ENCODE measurements at places on chromosomes 1 and 21.

- no peak for DNase-seq
These were observed 139.2 kb downstream of the USP25 start for GRCh38 chr21:15868940-15869339.

GRCh38 chr1:234768569-234769283, 158.7 kb upstream of the IRF2BP2 start:
- peak; percentile 53 for DNase-seq

GRCh38 chr21:35381743-35382310, 332.7 kb upstream of the RUNX1 start:
- DNase-seq = no peak

- no peak for DNase-seq
These were observed 97.9 kb downstream of the DISP1 start for GRCh38 chr1:222912730-222913129.

- no peak for DNase-seq
These were observed 122.3 kb downstream of the TNFSF18 start for GRCh38 chr1:172928412-172928811.

- DNase-seq = no peak
These were observed 81.7 kb upstream of the TSPAN2 start for GRCh38 chr1:115170961-115171392.

GRCh38 chr1:66197120-66197519, 336.8 kb upstream of the SGIP1 start:
- DNase-seq = no peak

DNA sequence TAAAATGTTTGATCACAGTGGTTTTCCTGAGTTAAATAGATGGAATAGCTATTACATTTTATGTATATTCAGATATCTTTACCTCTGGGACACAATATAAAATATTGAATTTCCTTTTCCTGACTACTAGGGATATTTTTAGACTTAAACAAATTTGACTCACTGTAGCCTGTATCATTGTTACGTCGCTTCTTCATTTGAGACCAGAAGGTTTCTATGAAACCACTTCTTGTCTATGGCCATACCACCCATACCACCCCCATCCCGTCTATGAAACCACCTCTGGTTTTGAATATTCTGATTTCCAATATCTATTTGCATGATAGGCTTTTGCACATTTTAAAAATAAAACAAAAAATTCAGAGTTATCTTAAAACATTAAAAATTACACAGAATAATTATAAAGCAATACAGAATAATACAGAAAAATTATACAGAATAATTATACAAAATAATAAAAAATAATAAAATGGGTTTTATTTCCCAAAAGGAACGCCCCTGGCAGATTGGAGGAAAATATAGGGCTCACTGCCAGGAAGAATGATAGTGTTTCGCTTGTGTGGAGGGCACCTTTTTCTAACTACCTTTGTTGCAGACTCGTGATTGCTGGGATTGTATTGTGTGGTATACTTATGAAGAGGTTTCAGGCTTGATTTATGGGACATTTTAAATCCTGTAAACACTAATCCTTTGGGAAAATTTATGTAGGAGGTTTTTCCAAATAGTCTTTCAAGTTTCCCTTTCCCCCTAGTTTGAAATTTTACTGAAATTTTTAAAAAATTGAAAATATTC, 4.7 kb downstream of the SPEN start:
- DNase-seq = no peak

- DNase-seq = no peak
These were observed 16.5 kb upstream of the ZMYM1 start for GRCh38 chr1:35062518-35063196.

DNA sequence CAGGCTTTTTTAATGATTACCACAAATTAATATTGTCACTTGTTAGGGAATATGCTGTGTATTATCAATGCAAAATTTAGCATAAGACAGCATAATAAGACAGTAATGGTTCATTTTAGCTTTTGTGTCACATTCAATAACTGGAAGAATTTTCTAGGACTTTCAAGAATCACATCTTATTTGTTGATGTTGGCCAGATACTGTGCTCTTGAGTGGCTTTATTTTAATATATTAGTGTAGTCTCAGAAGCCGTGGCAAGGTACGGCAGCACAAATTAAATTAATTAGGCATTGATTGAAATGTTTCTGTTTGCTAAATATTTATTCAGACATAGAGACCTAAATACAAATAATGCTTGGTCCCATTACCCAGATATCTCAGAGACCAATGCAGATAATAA, 10.4 kb downstream of the IFI44L start:
- DNase-seq = no peak

GRCh38 chr21:15441060-15441493, 288.7 kb upstream of the USP25 start:
- no peak for DNase-seq

- DNase-seq = no peak
These were observed 83.4 kb downstream of the ASH1L start for GRCh38 chr1:155479205-155479604.

DNA sequence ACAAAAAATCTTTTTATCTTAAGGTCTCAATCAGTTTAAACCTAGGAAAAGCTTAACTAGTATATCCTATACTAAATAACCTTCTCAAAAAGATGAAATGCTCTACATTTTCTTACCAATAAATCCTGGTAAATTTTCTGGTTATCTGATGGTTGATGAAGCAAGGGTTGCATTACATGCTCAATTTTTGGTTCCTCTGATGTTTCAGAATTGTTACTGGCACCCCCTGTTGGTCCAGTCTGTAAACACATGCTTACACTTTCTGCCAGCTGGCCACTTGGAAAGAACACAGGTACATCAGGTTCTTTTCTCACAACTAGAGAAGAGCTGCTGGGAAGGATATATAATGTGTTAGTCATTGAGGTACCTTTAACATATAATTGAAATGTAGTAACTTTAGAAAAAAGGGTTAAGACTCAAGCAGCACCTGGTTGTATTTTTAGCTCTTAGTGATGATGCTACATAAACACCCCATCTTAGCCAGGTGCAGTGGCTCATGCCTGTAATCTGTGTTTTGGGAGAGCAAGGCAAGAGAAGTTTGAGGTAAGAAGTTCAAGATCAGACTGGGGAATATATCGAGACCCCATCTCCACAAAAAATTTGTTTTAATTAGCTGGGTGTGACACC, 30.9 kb upstream of the TAL1 start:
- DNase-seq = peak; percentile 19

DNA sequence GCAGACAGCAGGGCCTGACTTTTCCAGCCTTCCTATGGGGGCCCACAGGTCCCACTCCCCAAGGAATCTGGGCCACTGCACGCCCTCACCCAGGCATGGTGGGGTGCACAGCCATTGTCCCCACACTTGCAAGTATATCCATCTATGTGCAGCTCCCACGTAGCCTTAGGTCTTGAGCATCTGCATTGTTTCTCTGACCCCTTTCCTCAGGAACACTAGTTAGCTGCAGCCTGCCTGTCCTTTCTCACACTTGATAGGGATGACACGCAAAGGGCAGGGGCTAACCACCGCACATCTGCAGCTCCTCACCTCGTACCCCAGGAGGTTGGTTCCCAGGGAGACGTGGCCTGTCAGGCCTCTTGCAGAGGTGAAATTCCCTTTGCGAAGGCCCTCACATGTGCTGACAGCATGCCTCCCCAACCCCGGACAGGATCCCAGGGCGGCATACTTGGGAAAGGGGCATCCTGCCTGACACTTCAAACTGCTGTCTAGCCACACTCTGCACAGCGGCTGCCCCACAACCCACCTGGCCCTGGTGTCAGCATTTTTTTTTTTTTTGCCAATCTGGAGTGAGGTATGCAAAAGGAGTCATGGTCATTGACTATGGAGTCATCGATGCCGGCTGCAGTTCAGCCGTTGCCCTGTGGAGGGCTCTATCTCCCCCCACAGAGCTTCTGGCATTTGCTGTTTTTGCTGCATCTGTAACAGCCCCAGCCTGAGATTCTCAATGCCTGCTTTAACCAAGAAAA, 5.0 kb downstream of the JMJD4 start:
- DNase-seq = peak; percentile 28

DNA sequence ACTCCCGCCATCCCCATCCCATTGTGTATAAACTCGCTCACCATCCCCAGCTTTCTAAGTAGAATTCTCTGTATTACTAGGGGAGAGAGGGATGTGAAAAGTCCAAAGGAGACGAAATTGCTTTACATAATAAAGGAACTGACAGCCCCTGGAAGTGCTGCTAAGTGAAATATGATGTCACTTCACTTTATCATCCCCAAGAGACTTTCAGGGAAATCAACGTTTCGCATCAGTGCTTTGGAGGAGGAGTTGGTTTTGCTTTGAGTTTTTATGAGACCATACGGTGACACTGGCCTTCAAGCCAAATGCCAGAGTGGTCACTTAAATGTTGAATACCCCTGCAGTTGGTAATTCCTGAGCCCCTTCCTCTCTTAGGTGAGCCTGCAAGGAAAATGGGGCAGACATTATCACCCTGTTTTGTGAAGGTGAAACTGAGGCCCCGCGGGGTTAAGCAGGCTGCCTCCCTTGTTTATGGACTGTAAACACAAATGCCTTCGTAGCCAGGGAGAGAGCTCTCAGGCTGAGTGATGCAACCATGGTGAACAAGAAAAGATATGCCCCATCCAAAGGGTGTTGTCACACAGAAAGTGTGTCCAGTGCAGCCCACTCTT, 58.4 kb upstream of the KAZN start:
- DNase-seq = no peak

DNA sequence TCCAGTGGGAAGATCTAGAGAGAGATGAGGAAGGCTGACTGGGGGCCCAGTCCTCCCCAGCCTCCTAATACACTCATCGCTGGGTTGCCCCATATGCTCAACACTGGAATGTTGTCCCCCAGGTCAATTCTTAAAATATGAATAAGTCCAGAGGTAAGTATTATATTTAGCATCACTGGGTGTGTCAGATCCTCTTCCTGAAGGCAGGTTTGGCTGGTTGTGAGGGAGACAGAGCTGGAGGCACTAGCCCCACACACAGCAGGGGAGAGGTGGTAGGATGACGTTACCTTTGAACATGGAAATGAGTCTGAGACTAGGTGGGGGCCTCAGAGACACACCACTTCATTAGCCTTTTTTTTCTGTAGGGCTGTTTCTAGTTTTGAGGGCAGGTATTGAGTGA, 42.6 kb downstream of the SLC44A3 start:
- DNase-seq = no peak

DNA sequence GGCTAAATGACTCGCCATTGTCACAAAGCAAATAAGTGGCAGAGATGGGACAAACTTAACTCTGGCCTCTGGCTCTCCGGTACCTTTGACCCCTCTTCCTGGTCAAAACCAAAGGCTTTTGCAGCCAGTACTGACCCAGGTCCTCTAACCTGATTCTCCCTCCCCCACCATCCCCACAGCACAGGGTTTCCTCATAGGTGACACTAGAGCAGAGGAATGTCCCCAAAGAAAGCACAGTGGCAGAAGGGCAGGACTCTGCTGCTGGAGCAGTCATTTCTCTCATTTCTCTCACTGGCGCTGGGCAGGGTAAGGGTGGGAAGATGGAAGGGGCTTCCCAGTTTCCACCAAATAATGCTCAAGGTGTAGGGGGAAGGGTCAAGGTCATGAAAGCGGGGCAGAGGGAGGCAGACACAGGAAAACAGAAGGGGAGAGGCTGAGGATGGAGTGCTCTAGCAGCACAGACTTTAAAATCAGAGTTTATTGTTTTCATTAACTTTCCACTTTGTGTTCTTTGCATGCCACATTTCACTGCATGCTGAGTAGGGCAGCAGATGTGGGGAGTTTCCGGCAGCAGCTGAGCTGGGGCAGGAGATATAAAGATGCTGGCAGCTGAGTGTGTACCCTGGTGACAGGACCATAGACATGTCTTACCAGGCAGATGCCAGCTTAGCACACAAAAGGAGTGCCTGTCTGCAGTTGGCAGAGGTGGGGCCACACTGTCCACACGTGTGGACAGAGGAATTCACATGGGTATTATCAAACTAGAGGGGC, 80.5 kb downstream of the FAM78B start:
- no peak for DNase-seq

DNA sequence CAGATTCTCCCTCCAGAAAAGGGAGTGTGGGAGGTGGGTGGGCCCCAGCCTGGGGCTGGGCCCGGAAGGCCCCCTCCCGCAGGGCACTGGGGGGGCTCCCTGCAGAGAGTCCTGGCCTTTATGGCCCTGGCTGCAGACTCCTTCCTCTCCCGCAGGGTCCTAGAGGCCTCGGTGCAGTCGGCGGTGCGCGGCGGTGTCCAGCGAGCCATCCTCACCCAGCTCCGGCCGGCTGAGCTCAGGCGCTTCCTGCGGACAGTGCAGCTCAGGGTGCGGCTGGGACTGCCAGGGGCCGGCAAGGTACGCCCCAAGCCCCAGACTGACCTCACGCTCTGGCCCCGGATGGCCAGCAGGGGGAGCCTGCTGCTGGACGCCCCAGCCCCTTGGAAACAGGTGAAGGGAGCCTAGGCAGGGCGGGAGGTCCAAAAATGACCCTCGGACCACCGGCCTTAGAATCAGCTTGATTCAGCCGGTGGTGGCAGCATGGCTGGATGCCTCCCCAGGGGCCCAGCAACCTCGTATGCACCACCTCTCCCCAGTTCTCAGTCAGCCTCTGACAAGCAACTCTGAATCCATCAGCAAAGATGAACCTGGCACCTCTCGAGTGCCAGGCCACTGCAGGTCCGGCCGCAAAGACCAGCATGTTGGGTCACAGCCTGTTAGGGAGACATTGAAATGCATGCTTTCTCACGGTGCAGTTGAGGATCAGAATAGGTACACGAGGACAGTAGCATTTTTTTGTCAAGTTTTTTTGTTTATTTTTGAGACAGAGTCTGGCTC, 20.6 kb downstream of the MTHFR start:
- peak; percentile 12 for DNase-seq

GRCh38 chr1:63693944-63694571, 79.8 kb upstream of the ROR1 start:
- no peak for DNase-seq

- no peak for DNase-seq
These were observed 428.4 kb downstream of the PTPRU start for GRCh38 chr1:29664711-29665110.

DNA sequence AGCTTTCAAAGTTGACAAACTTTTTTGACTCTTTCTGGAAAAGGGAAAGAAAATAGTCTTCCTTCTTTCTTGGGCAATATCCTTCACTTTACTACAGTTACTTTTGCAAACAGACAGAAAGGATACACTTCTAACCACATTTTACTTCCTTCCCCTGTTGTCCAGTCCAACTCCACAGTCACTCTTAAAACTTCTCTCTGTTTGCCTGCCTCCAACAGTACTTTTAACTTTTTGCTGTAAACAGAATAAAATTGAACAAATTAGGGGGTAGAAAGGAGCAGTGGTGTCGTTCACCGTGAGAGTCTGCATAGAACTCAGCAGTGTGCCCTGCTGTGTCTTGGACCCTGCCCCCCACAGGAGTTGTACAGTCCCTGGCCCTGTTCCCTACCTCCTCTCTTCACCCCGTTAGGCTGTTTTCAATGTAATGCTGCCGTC, 160.8 kb upstream of the SGIP1 start:
- DNase-seq = no peak

DNA sequence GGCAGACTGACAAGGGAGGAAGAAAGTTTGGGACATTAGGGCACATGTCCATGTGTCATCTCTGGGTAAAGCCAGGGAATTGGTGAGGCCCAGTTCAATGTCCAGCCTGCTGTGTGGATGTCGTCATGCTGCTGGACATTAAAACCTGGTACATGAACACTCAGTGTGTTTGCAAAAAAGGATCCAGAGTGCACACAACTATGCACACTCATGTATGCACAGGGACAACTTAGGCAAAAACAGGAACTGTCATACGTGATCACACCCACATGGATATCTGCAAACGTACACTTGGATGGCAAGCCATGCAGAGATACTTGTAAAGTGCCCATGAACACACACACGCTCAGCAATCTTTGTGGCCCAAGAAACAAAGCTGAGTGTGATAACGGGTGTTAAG, 47.9 kb upstream of the NEK2 start:
- no peak for DNase-seq

- no peak for DNase-seq
These were observed 5.0 kb downstream of the WNT3A start for GRCh38 chr1:228011721-228012311.

Data from stimulated activated naive CD4-positive, alpha-beta T cell treated with Interleukin-2 at 50 U/mL for 16 hours (primary cell).